Posterior vena cava (tissue), 2 donors: ENCODE measurements at places on chromosomes 6 and 20. TPM values are rescaled to one million over a fixed set of nuclear protein-coding genes. Genes with fewer than 3 reads are reported as not detected.

The APCDD1L gene
- total RNA-seq = 1.5 TPM

The SLC4A11 gene
- total RNA-seq = 0.38 TPM

The FNDC1 gene
- 2.8 TPM for total RNA-seq

The TEAD3 gene
- total RNA-seq = 73.8 TPM

The HLA-DQA2 gene
- 0.52 TPM for total RNA-seq

The SLPI gene
- total RNA-seq = 74.0 TPM
